ENCODE measurements at places on chromosomes 11 and 22. TPM values are rescaled to one million over a fixed set of nuclear protein-coding genes. Genes with fewer than 3 reads are reported as not detected.

GRCh38 chr22:41862160-41862529, 29.2 kb downstream of the SREBF2 start:
- DNase-seq, result no peak

- no peak for DNase-seq
These were observed 297.0 kb downstream of the CTTN start for GRCh38 chr11:70695086-70695960.

DNA sequence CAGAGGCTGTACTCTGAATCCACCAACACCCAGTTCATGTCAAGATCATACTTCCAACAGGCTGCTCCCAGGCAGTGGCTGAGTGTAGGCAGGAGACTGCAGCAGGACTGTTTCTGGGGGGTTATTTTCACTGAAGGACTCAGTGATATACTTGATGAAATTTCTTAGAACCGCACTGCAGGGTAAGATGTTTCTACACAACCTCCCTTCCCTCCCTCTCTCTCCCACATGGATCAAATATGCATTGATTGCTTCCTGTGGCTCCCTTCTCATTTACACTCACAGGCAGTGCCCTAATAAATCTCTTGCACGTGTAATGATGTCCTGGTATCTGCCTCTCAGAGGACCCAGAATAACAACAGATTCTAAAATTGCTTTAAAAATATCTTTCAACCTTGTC, 251.3 kb upstream of the CCDC179 start:
- DNase-seq, result no peak

DNA sequence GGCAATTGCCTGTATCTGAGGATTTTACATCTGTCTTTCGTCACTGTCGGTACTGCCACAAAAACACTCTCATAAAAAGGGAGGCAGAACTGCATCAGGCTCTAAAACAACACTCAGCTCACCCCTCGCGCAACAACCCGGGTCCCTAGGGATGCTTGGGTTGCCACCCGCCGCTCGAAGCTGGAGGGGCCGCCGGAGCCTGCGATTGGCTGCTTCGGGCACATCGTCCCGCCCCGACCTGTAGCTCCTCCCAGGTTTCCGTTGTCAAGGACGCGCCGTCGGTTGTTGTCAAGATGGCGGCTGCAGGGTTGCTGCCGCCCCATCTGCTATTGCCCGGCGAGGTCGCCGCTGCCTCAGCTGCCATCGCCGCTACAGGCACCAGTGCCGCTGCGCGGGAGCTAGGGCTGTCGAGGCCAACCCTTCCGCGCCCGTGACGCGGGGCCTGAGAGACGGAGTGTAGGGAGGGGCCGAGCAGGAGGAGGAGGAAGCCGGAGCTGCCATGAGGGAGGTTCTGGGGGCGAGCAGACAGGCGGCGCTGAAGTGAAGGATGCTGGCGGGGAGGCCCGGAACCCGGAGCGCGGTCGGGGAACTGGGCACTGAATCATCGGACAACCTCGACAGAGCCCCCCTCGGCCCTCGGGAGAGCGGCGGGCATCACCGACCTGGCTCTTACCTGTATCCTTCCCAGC, at the start of gene CEP126:
Gene CEP126, plus strand, starts transcription at position 273 of the 689 bp plus-strand sequence. Its CDS starts 275 bp downstream, at position 548.
- peak; percentile 96 for DNase-seq

DNA sequence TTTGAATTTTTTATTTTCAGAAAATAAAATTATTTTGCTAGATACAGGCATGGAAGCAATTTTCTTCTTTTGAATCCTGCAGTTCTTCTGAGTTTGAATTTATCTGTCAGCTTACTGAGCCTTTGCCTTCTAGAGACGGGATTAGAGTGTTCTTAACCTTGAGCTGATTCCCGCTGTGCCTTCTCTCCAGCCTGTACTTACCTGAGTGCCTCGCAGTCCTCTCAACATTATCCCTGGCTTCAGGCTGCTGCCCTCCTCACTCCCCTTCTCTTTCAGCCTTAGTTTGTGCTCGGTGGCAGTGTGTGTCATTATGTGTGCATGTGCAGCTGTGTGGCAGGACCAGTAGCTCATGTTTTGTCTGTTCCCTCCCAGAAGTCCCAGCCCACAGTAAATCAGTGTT, 24.3 kb downstream of the OSBP2 start:
- DNase-seq, result no peak

GRCh38 chr11:117303101-117303500, 12.0 kb downstream of the BACE1-AS start:
- DNase-seq, result no peak

DNA sequence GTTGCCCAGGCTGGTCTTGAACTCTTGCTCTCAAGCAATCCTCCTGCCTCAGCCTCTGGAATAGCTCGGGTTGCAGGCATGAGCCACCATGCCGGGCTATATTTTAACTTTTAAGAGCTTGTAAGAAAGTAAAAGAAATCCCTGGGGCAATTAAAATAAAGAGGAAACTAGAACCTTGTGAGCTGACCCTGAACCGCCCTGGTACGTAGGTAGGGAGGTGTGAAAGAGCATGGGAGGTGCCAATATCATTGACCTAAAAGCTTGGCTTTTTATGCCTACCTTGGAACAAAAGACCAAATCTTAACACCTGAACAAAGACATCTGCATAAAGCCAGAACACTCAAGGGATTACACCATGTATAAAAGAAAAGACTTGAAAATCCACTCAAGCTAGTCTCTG, 595.1 kb downstream of the SOX6 start:
- no peak for DNase-seq

GRCh38 chr22:19766511-19767426, 6.2 kb downstream of the TBX1 start:
- no peak for DNase-seq

DNA sequence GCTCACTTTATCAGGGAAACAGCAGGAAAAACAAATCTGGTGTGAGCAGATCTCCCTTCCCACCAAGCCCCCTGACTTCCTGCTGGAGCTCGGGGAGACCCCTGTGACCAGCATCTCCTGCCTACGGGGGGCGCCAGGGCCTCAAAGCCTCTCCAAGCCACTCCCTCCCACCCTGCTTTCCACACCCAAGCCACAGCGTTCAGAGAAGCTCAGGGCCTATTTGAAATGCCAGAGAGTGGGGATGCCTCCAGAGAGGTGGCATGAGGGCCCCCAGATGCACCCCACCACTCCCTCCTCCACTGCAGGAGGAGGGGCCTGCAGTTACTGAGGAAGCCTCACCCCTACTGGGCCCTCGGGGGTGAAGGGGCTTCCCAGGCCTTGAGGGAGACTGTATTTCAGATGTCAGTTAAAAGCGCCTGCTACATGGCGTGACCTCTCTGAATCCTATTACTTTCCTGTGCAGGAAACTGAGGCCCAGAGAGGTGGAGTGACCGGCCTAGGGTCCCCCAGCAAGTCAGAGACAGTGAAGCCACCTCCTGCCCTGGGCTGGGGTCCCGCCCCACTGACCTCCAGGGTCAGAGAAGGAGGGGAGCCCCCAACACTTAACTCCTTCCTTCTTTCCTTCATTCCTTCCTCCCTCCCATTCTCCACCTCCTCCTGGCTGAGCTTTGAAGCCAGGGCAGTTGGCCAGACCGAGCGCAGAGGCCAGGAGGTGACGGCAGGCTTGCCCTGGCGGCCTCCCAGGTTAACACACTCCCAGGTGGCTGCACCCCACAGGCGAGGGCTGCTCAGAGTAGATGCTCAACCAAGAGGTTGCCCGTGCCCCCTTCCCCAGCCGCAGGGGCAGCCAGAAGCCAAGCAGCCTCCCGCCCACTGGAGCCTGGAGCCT, 6.0 kb upstream of the CDKN1C start:
- DNase-seq, result peak; percentile 19

- DNase-seq, result no peak
These were observed 14.2 kb upstream of the OR6A2 start for GRCh38 chr11:6813656-6814055.

- no peak for DNase-seq
These were observed 159.5 kb upstream of the POU2AF2 start for GRCh38 chr11:111086058-111086457.

- no peak for DNase-seq
These were observed 10.5 kb downstream of the TOLLIP start for GRCh38 chr11:1298695-1299492.

DNA sequence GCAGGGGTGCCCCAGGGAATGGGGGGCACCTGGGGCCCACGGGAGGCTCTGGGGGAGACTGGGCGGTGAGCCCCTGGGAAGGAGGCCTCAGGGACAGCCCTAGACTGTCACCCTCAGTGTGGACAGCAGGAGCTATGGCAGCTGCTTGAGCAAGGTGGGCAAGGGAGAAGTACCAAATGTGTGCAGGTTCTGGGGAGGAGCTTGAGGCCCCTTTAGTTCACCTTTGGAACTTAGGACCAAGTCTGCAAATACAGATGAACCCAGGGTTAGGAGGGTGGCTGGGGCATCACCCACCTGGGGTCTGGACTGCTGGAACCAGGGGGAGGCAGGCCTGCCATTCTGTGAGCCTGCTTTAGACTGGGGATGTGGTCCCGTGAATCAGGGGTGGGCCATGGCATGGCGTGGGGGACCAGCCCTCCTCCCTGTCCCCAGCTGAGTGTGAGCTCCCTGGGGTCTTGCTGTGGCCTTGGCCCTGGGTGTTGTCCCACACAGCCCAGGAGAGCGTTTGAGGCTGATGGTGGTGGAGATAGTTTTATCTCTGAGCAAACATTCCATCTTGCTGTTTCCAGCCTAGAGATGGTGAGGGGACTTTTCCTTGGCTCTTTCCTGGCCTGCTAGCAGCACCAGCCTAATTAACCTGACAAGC, 122.3 kb downstream of the KCNQ1 start:
- DNase-seq, result no peak

DNA sequence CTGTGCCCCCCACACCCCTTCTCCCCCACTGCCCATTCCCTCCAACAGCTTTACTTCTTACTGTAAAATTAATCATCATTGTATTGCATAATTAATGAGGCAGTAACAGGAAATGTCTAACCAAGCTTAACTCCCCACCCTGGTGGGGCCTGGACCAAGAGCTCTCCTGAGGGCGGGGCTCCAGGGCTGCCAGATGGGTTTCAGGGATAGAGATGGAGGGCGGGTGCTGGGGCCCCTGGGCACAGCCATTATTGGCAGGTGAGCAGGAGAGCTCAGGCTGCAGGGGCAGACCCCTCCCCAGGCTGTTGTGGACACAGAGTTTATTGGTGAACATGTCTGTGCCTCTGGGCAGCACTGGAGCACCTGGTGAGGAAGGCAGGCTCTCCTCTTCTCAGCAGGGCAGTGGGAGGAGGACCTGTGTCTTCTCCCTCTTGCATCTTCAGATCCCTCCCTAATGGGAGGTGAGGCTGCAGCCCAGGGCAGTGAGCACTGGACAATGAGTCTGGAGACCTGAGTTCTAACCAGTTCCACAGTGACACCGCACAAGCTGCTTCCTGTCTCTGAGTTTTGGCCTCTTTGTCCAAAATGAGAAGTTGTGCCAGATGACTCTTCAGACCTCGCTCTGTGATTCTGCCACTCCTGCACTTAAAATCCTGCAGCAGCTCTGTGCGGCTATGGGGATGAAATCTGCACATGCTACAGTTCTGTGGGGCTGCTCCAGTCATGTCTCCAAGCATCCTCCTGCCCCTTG, 233.3 kb downstream of the CEP164 start:
- no peak for DNase-seq

GRCh38 chr22:37643225-37643847, 3.9 kb downstream of the SH3BP1 start:
- DNase-seq, result peak; percentile 68

GRCh38 chr11:67541198-67541597, 18.0 kb upstream of the CABP2 start:
- no peak for DNase-seq

- DNase-seq, result no peak
These were observed 94.2 kb downstream of the PDHX start for GRCh38 chr11:35010654-35011053.

GRCh38 chr11:2205981-2206690, 34.5 kb upstream of the TH start:
- no peak for DNase-seq

DNA sequence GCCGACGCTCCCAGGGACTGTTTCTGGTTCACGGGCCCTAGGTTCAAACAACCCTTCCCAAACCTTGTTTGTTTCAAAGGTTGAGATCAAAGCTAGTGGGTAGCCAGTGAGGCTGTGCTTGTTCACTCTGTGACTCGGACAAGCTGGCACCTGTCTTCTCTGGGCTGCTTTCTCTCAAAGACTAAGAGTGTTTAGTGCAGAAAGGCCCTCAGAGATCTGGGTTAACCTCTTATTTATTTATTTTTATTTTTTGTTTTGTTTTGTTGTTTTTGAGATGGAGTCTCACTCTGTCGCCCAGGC, 13.0 kb upstream of the MALAT1 start:
- DNase-seq, result no peak

GRCh38 chr11:8055091-8055835, 25.7 kb upstream of the TUB start:
- DNase-seq, result no peak

Gene TSGA10IP
- total RNA-seq, result 0.05 TPM

Gene SCUBE1
- not detected for total RNA-seq

Gene APOBEC3H
- total RNA-seq, result 0.60 TPM

Gene DEUP1
- total RNA-seq, result not detected

Gene PVALB
- not detected for total RNA-seq

Gene MRTFA
- total RNA-seq, result 23.9 TPM

Gene DDTL
- total RNA-seq, result 5.1 TPM

Gene DBX1
- not detected for total RNA-seq

Gene P4HA3
- total RNA-seq, result 0.74 TPM

Gene SPI1
- total RNA-seq, result not detected

Gene OSM
- total RNA-seq, result not detected

Measured in HT1080 (cell line).